Caudate nucleus (tissue), 63 donors: ENCODE measurements at places on chromosomes 16 and 17.

GRCh38 chr17:1890758-1891450 is 61.1 kb downstream of the RPA1 start:
- DNase-seq = no peak

DNA sequence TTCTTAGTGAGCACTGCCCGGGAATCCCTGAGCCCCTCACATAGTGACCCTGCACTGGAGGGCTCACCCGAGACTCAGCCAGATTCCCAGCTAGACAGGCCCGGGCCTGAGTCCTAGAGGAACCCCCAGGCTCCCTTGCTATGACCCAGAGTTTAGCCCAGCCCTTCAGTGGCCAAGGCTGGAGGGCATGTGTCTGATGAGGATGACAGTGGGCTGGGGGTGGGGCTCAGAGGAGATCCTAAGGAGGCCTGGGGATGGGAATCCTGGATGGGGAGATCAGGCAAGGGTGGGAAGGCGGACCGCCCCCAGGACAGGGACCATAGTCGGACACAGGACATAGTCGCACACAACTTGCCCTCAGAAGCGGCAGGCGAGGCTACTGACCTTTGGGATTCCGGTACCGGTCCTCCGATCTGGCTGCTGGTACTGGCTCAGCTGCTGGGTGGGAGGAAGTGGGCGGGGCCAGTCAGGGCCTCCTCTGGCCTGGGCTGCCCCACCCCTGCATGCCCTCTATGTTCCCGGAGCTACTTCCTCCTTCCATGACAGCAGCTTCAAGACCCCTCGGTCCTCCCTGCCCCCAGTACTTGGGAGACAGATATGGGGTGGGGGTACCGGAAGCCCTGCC is 1.1 kb downstream of the CD79B start:
- no peak for DNase-seq

DNA sequence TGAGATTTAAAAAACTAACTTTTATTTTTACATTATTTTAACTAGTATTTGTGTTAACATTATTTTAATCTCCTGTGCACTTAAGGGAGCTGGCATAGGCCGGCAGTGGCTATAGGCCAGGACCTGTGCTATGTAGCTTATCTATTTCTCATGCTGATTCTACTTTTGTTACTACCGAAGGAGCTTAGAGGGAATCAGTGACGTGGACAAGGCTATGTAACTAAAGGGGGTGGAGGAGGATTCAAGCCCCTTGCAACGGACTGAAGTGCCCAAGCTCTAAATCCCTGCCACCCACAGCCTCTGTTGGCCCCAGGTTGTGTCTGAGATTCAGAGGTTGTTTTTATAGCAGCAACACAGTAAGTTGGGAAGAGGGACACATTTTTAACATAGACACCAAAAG is 356.4 kb downstream of the WWOX start:
- DNase-seq = no peak

- no peak for DNase-seq
Observed at GRCh38 chr16:17327664-17328335, 143.0 kb downstream of the XYLT1 start.

DNA sequence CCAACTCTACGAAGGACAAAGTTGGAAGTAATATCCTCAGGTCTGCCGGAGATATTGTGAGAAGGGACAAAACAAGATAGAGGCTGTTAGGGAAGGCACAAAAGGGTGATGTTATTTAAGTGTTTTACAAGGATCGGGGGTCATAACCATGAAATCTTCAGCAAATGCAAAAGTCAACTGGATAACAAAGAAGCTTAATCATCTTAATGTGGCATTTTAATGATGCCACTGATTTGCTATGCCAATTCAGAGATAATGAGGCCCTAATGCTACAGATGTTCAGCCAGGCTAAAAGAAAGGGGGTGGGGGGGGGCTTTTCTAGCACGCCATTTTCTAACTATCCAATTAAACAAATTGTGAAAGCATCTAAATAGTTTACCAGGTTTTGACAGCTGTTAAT is 63.1 kb downstream of the IKZF3 start:
- DNase-seq = no peak

DNA sequence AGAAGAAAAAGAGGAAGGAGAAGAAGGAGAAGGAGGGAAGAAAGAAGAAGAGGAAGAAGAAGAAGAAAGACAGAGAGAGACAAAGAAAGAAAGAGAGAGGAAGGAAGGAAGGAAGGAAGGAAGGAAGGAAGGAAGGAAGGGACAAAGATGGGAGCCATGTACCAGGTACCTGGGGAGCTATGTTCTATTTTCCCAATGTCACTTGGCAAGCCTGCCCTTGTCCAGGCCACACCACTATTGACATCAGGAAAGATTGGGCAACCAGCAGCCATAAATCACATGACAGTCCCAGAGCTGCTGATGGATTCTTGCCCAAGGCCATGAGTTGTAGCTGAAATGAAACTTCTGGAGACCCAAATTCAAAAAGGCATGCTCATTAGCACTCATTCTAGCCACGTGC is 2.7 kb upstream of the CES1 start:
- DNase-seq = no peak
